ENCODE measurements at places on chromosomes 2 and 18. TPM values are rescaled to one million over a fixed set of nuclear protein-coding genes. Genes with fewer than 3 reads are reported as not detected.

The ASIC4 gene
- total RNA-seq: 3.4 TPM

The CHMP1B gene
- 38.8 TPM for total RNA-seq

The DLGAP1 gene
- 77.2 TPM for total RNA-seq

The LDLRAD4 gene
- total RNA-seq: 63.4 TPM

The OTX1 gene
- 3.4 TPM for total RNA-seq

The TTN gene
- 1.2 TPM for total RNA-seq

The ALK gene
- 0.98 TPM for total RNA-seq

The SCN7A gene
- total RNA-seq: 0.98 TPM

The MC5R gene
- 0.25 TPM for total RNA-seq

The IL1R2 gene
- not detected for total RNA-seq

The VSNL1 gene
- 17.5 TPM for total RNA-seq

The CCDC68 gene
- total RNA-seq: 1.2 TPM

The LIMS2 gene
- total RNA-seq: 2.2 TPM

The ERFE gene
- total RNA-seq: 0.74 TPM

The PARD3B gene
- 3.4 TPM for total RNA-seq

The TCF23 gene
- not detected for total RNA-seq

The ECEL1 gene
- 1.5 TPM for total RNA-seq

The FAM98A gene
- 15.2 TPM for total RNA-seq

The AP1S3 gene
- total RNA-seq: 3.2 TPM

The CCDC121 gene
- total RNA-seq: 3.9 TPM

The ZDBF2 gene
- 24.6 TPM for total RNA-seq

All from temporal lobe (tissue), 4 donors.